ENCODE measurements at places on chromosomes 5 and 9.

- DNase-seq, result peak; percentile 61
Measured at GRCh38 chr9:130034570-130034969, 8.4 kb downstream of the FNBP1 start.

DNA sequence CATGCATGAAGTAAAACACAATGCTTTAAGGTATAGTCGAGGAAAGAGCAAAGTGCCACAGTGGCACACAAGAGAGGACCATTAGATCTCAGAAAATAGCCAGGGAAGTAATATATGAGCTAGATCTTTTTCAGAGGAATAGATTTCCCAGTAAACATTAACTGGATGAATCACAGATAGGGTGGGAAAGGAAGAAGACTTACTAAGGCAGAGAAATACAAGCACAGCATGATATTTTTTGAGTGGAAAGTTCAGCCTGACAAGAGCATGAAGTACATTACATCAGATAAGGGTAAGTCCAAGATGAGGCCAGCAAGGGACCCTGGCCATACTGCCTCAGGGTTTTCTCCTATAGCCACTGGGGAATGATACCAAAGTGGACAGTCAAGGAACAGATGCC lies 804.6 kb upstream of the DMAC1 start:
- DNase-seq, result no peak

DNA sequence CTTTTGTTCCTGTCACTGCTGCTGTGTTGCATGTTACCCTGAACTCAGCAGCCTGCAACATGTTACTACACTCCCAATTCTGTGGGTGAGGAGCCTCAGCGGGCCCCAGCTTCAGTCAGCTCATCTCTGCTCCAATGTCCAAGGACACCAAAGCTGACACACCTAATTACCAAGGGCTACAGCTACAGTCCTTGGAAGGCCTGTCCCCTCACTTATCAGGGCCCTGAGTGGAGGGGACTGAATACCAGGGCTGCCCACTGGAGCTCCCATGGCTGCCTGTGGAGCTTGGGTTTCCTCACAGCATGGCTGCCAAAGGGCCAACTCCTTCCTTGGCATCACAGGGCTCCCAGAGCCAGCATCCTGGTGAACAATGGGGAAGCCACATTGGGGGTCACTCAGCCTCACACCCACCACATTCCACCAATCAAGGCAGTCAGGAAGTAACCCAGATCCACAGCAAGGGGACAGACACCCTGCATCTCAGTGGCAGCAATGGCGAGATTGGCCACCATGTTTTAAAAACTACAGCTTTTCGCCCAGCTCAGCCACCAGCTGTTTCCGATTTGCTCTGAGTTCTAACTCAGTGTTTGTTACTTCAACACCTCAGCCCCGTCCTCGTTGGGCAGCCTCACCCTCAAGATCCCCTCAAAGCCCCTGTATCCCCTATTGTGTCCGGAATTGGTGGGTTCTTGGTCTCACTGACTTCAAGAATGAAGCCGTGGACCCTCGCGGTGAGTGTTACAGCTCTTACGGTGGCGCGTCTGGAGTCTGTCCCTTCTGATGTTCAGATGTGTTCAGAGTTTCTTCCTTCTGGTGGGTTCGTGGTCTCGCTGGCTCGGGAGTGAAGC lies 18.9 kb downstream of the SEMA4D start:
- no peak for DNase-seq

GRCh38 chr9:114450181-114450580 lies 55.1 kb downstream of the WHRN start:
- no peak for DNase-seq

DNA sequence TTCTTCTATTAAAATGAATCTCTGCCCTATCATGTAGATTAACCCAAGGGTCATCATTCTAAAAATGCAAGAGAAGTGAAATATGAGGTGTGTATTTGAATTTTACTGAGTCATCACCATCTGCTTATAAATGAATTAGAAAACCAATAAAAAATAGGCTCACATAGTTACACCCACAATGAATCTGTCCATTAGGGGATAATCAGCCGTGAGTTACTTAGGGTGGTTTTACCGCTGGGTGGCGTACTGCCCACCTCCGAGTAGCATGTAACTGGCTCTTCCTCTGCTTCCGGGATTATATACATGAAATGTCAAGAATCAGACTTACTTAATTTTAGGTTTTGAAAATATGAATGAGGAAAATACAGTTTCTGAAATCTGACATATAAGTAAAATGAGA lies 332.9 kb upstream of the CCNG1 start:
- peak; percentile 6 for DNase-seq

DNA sequence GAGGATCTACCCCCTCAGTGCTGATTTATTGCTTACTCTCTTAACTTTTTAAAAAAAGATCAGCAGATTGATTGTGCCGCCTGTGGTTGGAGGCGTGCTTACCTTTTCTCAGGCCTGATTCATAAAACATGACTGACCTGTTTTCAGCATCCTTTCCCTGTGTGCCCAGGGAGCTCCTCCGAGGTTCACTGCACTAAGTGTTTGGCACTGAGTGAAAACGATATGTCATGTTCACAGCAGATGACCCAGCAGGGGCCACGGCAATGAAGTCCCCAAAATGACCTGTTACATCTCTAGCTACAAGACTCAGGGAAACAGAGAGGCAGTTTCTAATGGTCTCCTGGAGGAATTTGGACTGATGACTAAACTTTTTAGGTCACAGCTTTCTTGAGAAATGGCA lies 69.9 kb downstream of the INSYN2B start:
- DNase-seq, result no peak

GRCh38 chr5:32508806-32509805 lies 64.6 kb upstream of the ZFR start:
- DNase-seq, result no peak

DNA sequence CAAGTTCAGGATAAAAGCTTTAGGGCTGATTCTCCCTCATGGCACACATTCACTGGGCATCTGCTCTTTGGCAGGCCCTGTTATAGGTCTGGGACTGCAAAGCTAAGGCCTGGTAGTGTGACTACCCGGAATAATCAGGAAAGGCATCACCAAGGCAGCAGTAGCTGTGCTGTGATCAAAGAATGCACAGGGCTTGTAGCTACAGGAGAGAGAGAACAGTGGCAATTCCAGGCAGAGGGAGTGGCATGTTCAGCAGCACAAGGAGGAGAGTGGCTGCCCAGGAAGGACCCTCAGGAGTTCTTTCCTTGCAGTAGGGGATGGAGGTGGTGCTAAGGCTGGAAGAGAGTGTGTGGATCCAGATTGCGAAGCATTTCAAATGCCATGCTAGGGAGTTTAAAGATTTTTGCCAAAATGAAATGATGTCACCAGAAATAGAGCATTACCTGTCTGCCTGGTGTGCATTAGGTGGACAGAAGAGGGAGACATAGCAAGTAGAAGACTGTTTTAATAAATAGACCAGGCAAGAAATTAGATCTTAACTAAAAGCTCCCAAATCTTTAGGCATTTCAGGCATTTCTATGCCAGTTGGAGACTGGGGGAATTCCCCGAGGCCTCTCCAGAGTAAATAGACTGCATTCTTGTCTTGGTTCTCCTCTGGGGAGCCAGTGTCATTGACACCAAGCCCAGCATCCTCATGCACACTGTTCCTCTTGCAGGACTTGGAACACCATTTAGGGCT lies 69.1 kb downstream of the GPR21 start:
- no peak for DNase-seq

GRCh38 chr5:111930905-111931461 lies 174.0 kb upstream of the NREP start:
- peak; percentile 9 for DNase-seq

DNA sequence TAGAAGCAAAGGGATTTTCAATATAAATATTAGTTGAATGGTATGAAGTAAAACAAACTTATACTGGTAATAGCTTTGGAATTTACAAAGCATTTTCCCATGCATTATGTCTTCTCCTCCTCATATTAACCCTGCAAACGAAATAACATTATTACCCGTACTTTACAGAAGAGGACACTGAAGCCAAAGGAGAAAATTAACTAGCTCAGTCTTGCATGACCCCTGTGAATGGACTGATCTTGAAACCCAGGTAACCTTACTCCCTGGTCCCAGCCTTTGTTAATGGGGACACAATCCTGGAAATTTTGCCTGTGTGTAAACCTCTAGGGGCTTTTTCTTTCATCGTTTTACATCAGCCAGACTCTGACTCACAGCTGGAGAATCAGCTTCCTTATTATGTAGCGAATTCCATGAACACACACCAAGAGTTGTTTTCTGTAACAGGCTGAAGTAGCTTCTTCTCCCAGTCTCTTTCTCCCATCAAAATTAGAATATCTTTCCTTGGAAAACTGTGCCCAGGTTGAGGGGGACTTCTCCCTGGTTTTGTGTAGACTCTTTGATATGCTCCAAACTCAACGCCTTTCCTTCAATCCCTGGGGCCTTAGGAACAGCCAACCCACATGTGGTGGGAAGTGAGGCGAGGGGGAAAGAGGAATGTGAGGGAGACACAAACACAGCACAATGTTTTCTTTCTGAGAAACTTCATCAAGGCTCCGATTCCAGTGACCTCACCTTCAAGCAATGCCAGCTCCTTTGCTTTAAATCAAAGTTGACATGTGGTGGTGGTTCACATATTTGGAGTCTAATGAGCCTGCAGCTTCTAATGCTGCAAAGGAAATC lies 480.9 kb upstream of the PAPPA start:
- DNase-seq, result no peak

GRCh38 chr5:138962614-138963370 lies 87.7 kb upstream of the LRRTM2 start:
- DNase-seq, result no peak

DNA sequence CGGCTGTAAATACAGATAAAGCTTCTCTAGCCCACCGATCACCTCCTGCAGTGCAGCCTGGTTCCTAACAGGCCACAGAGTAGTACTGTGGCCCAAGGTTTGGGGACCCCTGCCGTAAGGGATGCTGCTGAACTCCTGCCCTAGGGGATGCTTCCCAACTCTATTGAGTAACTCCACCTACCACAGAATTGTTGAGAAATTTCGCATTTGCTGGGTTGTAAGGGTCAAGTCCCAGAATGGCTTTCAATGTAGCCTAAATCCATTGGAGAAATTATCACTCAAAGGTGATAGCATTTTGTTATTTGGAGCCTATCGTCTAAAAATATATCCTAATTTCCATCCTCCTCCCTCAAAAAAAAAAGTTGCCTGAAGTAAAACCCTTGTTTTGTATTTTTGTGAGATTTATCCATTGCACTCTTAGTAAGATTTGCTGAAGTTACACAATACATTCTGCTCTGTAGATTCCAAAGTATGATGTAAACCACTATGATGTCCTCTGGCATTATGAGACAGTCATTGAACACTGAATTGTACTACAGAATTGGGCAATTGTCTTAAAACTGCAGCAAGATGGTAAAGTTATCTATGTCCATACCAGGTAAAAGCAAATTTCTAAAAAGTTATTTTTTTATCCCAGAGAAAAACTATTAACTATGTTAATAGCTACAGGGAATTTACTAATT lies 14.0 kb downstream of the ACTBL2 start:
- no peak for DNase-seq

DNA sequence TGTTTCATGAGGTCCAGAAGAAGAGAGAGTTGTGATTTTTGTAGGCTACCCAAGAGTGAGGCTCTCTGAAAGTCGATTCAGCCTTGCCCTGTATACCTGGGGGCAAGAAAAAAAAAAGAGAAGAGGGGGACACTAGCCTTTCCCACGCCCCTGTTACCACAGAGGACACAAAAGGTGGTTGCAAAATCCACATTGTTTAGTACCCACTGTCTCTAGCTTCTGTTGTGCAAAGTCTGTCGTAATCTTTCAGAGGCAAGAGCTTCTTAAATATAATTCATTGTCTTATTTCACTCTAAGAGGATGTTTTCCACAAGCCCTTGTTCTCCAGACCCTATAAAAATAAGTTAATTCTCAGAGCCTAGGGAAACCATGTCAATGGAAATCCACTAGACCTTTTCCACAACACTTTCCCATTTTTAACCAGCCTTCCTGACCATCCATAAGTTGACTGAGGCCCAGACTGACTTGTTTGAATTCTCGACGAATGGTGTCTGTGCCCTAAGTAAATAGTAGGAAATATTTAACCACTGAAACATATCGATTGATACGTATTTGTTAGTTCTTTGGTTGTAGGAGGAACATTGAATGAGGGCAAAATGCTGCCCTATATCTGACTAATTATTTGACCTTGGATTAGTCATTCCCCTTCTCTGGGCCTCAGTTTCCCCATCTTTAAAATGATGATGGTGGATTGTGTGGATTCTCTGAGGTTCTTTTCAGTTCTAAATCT lies 182.7 kb downstream of the PAPPA start:
- no peak for DNase-seq

DNA sequence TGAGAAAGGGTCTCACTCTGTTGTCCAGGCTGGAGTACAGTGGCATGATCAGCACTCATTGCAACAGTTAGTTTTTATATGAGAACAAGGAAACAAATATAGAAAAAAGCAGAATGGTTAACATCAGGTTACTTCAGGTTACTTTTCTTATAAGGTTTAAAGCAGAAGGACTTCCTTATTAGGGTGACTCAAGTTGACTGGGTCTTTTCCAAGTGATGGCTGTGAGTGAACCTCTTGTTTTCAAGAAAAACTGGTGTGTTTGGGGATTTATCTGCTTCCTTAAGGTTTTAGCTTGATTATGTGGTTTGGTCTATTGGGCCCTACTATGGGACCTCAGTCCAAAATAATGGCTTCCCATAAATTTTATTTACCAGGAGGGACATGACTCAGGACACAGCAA lies 99.2 kb downstream of the ARRDC3 start:
- no peak for DNase-seq

DNA sequence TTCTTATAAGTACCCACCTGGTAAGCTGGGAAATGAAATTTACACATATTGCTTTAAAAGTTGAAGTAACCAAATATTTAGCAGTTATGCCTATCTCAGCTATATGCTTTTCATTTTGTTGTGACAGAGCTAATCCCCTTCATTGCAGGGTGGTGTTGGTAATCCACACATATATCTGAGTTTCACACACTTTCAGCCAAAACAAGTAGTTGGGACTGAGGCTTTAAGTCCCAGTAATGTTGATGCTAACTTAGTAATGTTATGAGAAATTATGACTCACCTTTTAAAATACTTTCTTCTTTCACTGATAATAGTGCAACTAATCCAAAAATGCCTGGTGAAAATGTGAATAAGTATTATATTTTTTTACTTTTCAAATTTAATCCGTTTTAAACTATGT lies 19.2 kb upstream of the RICTOR start:
- no peak for DNase-seq

GRCh38 chr5:125411071-125411743 lies 664.8 kb upstream of the ZNF608 start:
- DNase-seq, result no peak

DNA sequence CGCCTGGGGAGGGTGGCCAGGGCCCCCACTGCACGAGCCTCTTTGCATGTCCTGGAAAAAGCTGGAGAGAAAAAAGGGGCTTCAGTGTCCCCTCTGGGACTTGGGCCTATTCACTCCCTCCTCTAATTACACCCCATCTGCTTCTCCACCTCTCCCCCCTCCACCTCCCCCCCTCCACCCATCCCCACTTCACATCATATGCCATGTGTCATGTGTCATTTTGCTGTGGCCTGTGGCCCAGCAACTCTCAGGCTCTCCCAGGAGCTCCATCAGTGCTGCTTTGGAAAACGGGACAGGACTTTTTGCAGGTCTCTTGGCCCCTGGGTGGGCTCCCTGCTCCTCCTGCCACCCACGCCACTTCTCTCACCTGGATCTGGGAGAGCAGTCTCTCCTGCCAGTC lies 68.7 kb downstream of the NTNG2 start:
- no peak for DNase-seq

- peak; percentile 85 for DNase-seq
Measured at GRCh38 chr9:129783516-129784361, 19.2 kb upstream of the TOR1B start.

Data from activated naive CD4-positive, alpha-beta T cell treated with anti-CD3 and anti-CD28 coated beads for 36 hours (primary cell).